ENCODE measurements at places on chromosomes 4 and X.

DNA sequence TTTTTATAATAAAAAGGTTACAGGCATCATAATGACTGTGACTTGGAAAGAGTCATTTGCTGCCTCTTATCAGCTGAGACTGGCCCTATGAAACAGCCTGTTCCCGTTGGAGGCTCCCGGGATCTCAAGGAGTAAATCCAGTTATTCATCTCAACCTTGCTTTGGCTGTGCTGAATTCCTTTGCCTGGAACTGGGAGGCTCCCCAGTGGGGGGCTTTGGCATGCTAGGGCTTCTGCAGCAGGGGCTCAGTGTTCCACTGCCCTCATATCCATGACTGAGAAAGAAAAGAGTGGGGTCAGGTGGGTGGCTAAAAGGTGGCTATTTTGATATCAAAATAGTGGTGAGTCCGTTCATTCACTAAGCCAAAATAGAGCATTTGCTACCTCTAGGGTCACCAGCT is 71.2 kb downstream of the TRPC5 start:
- no peak for DNase-seq

- no peak for DNase-seq
These were observed 133.5 kb upstream of the NDST3 start for GRCh38 chr4:117900832-117901231.

GRCh38 chrX:9871701-9872268 is 85.6 kb downstream of the SHROOM2 start:
- no peak for DNase-seq

- DNase-seq: no peak
These were observed 6.2 kb downstream of the AADAT start for GRCh38 chr4:170083541-170083940.

DNA sequence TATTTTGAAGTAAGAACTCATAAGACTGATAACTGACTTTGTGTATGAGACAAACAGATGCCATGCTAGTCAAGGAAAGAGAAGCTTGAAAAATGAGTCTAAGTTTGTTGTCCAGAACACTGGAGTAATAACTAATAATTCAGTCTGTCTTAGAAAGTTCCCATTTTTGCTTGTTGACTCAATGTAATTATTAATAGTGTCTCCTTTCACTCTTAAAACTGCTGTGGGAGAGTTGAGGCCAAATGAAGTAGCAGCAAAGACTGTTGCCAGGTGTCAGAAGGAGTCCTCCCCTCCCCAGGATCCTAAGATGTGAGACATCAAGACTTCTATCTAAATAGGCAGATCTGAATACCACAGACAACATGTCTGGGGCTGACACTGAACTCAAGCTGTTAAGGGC is 20.8 kb upstream of the FAM13A start:
- no peak for DNase-seq

GRCh38 chrX:13965531-13965930 is 64.2 kb downstream of the GEMIN8 start:
- DNase-seq: no peak

DNA sequence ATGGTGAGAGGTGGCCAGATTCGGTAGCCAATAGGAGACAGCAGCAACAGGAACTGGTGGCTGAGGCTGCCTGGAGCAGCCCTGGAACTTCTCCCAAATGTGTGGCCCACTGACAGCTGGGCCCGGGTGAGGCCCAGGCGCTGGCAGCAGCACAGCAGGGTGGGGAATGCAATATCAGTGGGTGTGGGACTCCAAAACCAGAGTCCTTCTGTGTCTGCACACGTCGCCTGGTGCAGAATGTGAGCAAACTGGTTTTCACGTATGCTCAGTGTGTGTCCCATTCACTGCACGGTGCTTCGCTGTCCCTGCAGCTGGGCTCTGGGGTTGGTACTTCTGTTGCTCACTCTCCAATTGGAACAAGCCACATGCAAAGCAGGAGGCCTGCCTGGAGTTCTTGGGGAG is 14.4 kb upstream of the CENPU start:
- DNase-seq: no peak

Measured in hematopoietic multipotent progenitor cell (in vitro differentiated cells).